ENCODE measurements at places on chromosomes 2 and 18.

- no peak for DNase-seq
Measured at GRCh38 chr2:118627156-118627555, 220.3 kb downstream of the EN1 start.

- DNase-seq = no peak
Measured at GRCh38 chr2:46216213-46216612, 81.0 kb upstream of the EPAS1 start.

DNA sequence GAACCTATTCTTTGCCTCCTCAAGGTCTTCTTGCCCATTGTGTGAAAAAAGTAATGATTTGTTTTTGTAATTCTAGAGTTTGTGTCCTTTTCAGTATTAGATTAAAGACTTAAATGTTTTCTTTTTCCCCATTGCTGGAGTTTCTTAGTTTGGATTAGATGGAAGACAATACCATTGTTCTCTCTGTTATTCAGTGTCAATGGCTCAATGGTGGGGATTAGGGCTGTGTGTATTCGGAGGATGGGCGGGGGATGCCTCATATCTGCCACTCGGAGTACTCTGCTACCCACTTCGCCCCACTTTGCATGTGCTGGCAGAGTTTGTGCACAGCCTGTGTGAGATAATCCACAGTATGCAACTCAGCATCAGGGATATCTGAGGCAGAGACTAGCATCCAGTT lies 90.1 kb downstream of the KLHL29 start:
- no peak for DNase-seq

GRCh38 chr2:226611196-226611943 lies 188.2 kb downstream of the IRS1 start:
- DNase-seq = no peak

DNA sequence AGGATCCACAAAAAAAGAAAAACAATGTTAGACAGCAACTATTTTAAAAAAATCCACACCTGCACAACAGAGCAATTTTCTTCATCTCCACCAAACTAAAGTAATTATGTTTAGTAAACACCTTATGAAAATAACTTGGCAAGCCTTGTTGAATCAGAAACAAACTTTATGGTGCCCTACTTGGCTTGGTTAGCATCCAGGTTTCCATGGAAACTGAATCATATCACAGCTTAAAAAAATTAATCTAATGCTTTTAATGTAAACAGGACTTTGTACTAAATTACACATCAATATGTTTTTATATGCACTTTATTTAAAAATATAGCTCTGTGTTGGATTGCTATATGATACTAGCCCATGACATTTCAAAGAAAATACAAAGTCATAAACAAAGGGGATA lies 1882.4 kb downstream of the SUCLG1 start:
- DNase-seq = no peak

GRCh38 chr18:28574175-28574574 lies 397.2 kb upstream of the CDH2 start:
- no peak for DNase-seq

GRCh38 chr2:210577263-210578071 lies 21.1 kb downstream of the CPS1 start:
- DNase-seq = no peak

GRCh38 chr2:108061439-108062042 lies 75.2 kb downstream of the SLC5A7 start:
- no peak for DNase-seq

- no peak for DNase-seq
Measured at GRCh38 chr2:20189299-20189931, 35.5 kb downstream of the SDC1 start.

DNA sequence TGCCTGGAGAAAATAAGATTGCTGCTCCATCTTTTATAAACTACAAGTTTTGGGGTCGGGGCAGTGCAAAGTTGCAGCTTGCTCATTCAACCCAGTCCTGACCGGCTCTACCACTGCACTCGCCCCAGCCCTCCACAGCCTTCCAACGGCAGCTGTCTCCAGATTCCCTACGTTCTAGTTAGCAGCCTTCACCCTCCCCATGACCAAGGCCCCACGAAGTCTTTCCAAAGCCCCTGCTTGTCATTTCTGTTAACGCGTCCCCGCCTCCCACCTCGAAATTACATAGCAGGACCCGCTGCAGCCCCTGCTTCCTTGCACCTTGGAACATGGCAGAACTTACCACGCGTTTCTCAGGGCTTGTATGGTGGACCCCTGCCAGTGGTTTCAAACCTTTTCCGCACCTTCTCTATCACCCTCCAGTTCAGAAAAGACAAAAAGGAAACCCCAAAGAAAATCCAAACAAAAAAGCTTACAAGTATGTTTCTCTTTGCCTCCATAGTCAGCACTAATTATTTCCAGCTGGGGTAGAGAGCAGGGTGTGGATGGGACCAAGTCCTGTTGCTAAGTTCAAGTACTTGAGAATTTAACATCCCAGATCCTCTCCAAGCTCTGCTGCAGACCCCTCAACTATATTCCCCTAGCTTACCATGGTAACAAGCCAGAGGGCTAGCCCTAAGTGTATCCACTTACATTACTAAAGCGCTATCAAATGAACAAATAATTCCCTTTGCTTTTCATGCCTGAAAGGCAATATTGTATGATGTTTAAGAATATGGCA lies 161.5 kb downstream of the TGIF1 start:
- DNase-seq = no peak

- DNase-seq = no peak
Measured at GRCh38 chr2:163558251-163559021, 177.4 kb downstream of the FIGN start.
